ENCODE measurements at places on chromosomes 4 and X. TPM values are rescaled to one million over a fixed set of nuclear protein-coding genes. Genes with fewer than 3 reads are reported as not detected.

The CXorf49 gene
- not detected for total RNA-seq

The PDE5A gene
- 0.44 TPM for total RNA-seq

The CCNA2 gene
- total RNA-seq, result 160 TPM

The SLC10A3 gene
- 10.8 TPM for total RNA-seq

The FANCB gene
- 5.8 TPM for total RNA-seq

The CT45A10 gene
- total RNA-seq, result not detected

The NEUROG2 gene
- not detected for total RNA-seq

The GAGE12E gene
- total RNA-seq, result not detected

The SPATA18 gene
- total RNA-seq, result 13.2 TPM

The SPIN4 gene
- 2.6 TPM for total RNA-seq

The OFD1 gene
- 14.3 TPM for total RNA-seq

The LRP2BP gene
- 0.17 TPM for total RNA-seq

The BST1 gene
- total RNA-seq, result 0.22 TPM

The ZDHHC15 gene
- not detected for total RNA-seq

The IL1RAPL2 gene
- not detected for total RNA-seq

The CHRDL1 gene
- total RNA-seq, result not detected

The VSIG4 gene
- not detected for total RNA-seq

The ANK2 gene
- total RNA-seq, result 15.1 TPM

The BCAP31 gene
- total RNA-seq, result 178 TPM

The HEPH gene
- total RNA-seq, result not detected

The MAEA gene
- total RNA-seq, result 65.2 TPM

The FGFBP2 gene
- total RNA-seq, result not detected

The SH2D1A gene
- not detected for total RNA-seq

The BMP15 gene
- total RNA-seq, result not detected

The GPRIN3 gene
- total RNA-seq, result not detected

The DIPK2B gene
- total RNA-seq, result not detected

The BEX2 gene
- 0.46 TPM for total RNA-seq

The STARD8 gene
- total RNA-seq, result 0.02 TPM

The NDST3 gene
- total RNA-seq, result not detected

The SULT1B1 gene
- total RNA-seq, result 0.20 TPM

The SLC49A3 gene
- 0.07 TPM for total RNA-seq

The ASB5 gene
- not detected for total RNA-seq

The UGT8 gene
- total RNA-seq, result not detected

The GPR50 gene
- total RNA-seq, result not detected

The ERAS gene
- total RNA-seq, result 0.22 TPM

The ATRX gene
- 55.4 TPM for total RNA-seq

The CSAG1 gene
- not detected for total RNA-seq

The CNKSR2 gene
- not detected for total RNA-seq

The CSN1S1 gene
- not detected for total RNA-seq
